ENCODE measurements at places on chromosomes 16 and 17. TPM values are rescaled to one million over a fixed set of nuclear protein-coding genes. Genes with fewer than 3 reads are reported as not detected.

Gene SLC38A8
- not detected for total RNA-seq

GRCh38 chr16:68636064-68636560 lies 9.0 kb upstream of the CDH3 start:
- DNase-seq: peak; percentile 20

DNA sequence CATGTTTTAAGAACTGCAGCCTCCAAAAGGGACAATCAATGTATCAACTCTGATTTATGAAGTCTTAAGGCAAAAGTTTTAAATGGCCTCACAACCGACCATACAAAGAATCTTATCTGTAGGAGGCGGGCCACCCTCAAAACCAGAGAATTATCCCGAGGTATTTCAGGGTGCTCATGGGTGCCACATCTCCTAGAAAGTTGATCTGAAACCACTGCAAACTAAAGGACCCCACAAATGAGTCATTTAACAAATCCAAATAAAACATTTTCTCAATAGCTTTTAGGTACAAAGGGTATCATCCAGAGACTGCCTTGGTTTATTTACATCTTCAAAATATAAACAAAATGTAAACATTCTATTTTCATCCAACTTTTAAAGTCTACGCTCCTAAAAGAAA lies 6.8 kb downstream of the ERN1 start:
- no peak for DNase-seq

DNA sequence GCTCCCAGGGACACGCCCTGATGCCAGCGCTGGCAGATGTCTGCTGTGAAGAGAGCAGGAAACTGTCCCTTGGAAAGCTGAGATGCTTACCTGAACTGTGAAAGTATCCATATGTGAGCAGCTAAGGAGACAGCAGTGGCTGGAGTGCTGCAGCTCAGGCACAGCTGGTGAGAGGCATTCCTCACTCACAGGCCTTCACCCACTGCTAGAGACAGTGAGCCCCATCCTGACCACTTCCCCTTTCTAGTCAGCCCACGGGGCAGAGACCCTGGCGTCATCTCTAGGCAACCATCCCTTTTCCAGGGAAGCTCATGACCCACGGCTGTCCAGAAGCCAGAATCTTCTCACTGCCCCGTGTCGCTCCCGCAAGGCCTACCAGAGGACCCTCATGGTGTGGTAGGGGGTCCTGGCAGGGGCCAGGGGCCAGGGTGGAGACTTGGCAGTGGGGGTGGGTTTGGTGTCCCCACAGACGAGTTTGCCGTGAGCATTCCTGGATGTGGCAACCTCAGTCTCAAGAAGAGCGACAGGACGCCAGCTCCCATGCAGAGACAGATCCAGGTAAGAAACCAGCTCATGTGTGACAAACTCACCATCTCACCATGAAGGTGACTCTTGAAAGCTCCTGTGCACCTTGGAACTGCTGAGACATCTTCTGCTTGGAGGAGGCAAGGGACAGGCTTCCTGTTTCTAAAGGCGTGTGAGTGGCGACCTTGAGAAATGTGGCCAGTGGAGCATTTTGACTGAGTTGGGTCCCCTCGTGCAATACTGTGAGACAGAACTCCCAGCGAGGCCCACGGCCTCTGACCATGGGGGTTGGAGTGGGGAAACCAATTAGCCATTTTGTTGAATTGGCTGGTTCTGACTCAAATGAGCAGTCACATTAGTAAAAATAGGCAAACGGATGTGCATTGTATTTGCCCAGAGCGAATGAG lies at the start of gene SCIMP:
TSS of gene SCIMP (minus strand) at position 216 of the 932 bp plus-strand sequence. CDS start at position 111, 105 bp downstream.
- DNase-seq: peak; percentile 29

DNA sequence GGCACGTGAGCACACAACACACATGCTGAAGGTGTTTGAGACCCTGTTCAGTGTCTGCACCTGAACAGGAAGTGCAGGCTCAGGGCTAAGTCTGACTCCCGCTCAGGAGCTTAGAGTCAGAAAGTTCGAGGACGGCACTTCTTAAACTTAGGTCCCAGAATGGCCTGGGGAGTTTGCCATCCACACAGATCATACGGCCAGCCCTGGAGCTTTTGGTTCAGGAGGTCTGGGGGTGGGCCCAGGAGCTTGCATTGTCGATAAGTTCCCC lies 4.0 kb upstream of the CAMKK1 start:
- DNase-seq: no peak

DNA sequence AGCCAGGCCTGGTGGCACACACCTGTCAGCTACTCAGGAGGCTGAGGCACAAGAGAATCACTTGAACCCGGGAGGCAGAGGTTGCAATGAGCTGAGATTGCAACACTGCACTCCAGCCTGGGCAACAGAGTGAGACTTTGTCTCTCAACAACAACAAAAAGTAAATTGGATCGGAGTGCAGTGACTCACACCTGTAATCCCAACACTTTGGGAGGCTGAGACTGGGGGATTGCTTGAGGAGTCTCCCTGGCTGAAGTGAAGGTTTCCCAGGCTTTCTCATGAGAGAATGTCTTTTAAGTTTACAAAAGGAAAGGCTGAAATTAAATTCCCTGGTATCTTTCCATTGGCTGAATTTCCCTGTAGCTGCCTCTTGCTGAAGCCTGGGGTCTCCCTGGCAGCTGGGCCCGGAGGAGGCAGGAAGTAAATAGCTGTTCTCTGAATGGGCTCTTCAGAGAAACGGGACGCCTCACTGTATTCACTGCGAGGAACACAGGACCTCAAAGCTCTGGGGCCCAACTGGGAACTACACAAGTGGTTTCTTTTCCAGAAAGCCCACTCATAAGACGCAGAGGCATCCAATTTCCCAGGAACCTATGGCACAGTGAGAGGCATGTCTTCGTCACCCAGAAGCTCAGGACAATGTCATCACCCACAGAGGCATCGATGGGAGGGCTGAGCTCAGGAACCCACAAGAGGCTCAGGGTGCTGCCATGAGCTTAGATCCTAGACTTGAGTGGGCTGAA lies 77.4 kb upstream of the SMURF2 start:
- no peak for DNase-seq

GRCh38 chr16:55101026-55101425 lies 170.4 kb downstream of the IRX5 start:
- no peak for DNase-seq

Gene BEAN1
- 0.35 TPM for total RNA-seq

Gene RNF157
- total RNA-seq: 3.3 TPM

GRCh38 chr17:73683771-73684170 lies 39.5 kb upstream of the SDK2 start:
- DNase-seq: no peak

Gene ABCA8
- total RNA-seq: 19.2 TPM

- no peak for DNase-seq
Measured at GRCh38 chr16:7998789-7999453, 591.4 kb downstream of the TMEM114 start.

Gene MYBBP1A
- 30.8 TPM for total RNA-seq

DNA sequence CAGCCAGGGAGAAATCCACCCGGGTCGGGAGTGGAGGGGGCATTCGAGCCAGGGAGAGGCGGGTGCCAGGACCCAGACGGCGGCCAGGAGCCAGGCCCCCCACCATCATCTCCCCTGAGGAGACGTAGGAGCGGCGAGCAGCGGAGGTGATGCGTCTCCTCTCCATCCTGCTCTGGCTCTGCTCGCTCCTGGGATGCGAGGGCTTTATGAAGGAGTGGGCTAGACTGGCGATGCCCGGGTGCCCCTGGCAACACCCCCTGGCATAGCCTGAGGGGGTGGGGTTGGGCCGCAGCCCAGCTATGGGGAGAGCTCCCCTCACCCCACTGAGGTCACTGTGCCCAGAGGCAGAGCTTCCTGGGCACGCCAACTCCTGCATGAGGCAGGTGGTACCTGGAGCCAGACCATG lies at the start of gene GFAP:
TSS of gene GFAP (minus strand) at position 180 of the 406 bp plus-strand sequence. CDS start at position 166, 14 bp downstream.
- DNase-seq: no peak

Gene COPS3
- 43.8 TPM for total RNA-seq

- peak; percentile 83 for DNase-seq
Measured at GRCh38 chr17:2101448-2102257, 46.8 kb downstream of the HIC1 start.

DNA sequence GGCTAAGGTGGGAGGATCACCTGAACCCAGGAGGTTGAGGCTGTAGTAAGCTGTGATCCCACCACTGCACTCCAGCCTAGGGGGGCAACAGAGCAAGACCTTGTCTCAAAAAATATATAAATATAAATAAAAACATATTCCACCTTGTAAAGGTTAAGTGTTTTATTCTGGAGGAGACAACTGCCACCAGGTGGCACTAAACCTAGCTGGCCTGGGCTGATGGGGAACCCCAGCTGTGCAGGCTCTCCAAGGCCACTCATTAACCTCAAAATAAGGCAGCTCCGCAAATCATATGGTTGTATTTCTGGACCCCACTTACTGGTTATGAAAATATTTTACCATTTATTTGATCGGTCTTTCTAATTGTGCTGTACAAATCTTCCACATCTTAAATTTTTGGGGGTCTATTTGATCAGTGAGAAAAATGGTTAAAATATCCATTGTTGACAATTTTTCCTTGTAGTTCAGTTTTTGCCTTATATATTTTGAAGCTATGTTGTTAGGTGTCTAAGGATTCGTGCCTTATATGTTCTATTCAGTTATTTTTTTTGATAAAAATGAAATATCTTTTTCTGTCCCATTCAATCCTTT lies 8.5 kb upstream of the ICAM2 start:
- peak; percentile 71 for DNase-seq

DNA sequence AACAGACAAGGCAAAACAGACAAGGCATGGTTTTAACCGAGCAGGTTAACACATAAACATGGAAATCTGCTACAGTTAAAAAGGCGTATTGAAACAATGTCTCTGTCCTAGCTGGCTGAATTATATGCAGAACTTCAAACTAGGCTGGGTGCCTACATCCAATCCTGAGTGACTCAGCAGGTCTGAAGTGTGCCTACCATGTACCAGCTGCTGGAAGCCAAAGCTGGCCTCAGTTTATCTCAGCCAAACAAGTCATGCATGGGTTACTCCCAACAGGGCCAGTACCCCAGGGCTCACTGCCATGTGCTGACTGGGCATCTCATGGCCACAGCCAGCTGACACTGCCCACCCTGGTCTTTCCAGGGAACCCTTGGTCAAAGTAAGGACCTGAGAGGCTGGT lies 4.0 kb downstream of the C1QBP start:
- DNase-seq: no peak

Gene FOXF1
- 31.0 TPM for total RNA-seq

- DNase-seq: no peak
Measured at GRCh38 chr17:82835122-82835521, 4.7 kb downstream of the ZNF750 start.

Gene SPATA32
- not detected for total RNA-seq

DNA sequence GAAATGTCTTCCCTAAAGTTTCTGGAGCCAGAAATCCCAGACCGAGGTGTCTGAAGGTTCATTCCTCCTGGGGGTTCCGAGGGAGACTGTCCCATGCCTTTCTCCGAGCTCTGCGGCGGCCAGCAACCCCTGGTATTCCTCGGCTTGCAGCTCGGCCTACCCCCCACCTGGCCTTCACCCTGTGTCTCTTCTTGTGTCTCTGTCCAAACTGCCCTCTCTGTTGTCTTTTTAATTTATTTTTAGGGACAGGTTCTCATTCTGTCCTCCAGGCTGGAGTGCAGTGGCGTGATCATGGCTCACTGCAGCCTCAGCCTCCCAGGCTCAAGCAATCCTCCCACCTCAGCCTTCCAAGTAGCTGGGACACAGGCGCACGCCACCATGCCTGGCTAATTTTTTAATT lies 211.7 kb downstream of the SEC14L1 start:
- DNase-seq: peak; percentile 7

Gene DOC2B
- total RNA-seq: 4.5 TPM

- DNase-seq: no peak
Measured at GRCh38 chr17:354651-355556, 2.3 kb upstream of the RPH3AL start.

Gene ANKFY1
- total RNA-seq: 57.5 TPM

DNA sequence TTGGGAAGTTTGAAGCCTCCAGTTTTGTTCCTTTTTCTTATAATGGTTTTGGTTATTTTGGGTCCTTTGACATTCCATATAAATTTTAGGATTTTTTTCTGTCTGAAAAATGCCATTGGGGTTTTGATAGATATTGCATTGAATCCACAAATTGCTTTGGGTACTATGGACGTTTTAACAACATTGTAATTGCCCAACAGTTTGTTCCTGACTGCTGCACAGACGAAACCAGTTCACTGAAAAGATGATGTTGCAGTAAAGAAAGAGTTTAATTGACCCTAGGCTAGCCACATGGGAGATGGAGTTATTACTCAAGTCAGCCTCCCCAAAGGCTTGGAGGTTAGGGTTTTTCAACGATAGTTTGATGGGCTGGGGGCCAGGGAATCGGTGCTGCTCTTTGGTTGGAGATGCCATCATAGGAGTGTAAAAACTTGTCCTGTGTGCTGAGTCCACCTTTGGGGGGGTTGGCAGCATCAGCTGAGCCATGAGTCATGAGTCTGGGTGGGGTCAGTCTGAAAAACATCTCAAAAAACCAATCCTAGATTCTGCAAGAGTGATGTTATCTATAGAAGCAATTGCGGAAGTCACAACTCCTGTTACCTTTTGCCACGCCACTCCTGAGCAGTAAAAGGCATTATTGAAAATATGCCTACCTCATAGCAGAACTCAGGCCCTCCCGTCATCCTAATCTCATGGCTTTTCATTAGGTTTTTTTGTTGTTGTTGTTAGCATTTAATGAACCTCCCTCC lies 2.7 kb upstream of the PRSS41 start:
- no peak for DNase-seq

DNA sequence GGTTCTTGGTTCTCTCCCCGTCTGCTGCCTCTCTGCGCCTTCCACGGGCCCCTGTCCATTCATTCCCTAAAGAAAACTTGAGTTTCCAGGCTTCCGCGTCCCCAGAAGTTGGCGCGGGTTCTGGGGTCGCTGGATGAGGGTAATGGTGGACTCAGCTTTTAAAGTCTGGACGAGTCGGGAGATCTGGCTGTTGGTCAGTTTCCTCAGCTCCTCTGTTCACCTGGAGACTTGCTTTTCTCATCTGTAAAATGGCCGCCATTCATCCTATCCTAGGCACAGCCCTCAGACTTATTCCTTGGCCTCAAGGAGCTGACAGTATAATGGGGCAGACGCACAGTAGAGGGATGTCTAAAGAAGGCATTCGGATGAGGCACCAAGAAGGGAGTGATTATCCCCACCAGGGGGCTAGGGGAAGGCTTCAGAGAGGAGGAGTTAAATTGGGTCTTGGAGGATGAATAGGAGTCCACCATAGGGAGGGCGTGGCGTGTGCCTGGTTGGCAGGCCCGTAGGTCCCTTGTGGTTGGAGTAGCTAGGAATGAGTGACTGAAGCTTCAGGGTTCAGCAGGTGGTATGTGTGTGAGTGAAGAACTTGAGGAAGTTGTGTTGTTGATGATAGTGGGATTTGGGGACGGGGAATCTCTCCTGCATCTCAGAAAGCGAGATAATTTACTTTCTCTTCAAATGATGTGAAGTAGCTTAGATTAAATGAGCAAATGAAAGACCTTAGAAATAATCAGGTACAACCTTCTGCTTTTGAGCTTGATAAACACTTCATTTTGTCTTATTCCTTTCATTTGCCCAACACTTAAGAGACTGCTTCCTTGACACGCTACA lies 652 bp downstream of the VPS35L start:
- DNase-seq: no peak
